ENCODE measurements at places on chromosomes 5 and 9.

DNA sequence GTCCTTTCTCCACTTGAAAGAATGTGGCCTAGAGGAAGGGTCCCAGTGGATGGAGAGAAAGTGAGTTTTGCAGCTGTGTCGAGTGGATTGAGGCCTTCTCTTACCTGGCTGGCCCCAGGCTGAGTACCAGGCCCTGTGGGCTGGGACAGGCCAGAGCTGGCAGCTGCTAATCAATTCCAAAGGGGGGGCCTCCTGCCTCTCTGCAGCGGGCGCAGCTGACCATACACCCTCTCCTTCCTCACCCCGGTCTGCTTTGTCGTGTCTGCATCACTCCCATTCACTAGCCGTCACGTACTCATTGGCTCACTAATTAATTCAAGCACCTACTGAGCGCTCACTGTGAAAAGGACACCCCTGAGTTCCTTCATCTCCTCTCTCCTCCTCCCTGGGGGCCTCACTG, 58.4 kb upstream of the PITX1 start:
- DNase-seq: no peak

GRCh38 chr9:134896834-134897583, 16.4 kb downstream of the FCN2 start:
- no peak for DNase-seq

DNA sequence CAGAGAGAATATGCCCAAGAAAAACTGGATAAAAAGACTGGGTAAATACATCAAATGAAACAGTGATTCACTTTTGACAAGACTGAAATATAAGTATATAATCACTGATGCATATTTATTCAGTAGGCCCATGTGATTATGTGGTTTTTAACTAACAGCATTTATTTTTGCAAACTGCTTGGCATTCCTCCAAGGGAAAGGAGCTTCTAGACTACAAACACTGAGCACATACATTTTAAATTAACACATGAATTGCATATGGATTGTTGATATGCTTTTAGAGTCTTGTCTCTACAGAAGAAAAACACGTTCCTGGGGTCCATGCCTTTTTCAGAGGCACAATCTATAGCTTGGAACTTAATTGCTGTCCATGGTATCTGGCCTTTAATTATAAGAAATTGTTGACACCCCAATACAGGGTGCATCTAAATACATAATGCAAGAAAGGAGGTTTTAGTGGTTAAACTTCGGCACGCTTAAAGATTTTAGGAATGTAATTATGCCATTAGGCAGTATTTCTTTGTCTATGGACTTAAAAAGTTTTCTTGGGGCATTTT, 6.9 kb upstream of the MEIKIN start:
- DNase-seq: no peak

GRCh38 chr9:79925326-79925725, 353.6 kb downstream of the TLE4 start:
- no peak for DNase-seq

DNA sequence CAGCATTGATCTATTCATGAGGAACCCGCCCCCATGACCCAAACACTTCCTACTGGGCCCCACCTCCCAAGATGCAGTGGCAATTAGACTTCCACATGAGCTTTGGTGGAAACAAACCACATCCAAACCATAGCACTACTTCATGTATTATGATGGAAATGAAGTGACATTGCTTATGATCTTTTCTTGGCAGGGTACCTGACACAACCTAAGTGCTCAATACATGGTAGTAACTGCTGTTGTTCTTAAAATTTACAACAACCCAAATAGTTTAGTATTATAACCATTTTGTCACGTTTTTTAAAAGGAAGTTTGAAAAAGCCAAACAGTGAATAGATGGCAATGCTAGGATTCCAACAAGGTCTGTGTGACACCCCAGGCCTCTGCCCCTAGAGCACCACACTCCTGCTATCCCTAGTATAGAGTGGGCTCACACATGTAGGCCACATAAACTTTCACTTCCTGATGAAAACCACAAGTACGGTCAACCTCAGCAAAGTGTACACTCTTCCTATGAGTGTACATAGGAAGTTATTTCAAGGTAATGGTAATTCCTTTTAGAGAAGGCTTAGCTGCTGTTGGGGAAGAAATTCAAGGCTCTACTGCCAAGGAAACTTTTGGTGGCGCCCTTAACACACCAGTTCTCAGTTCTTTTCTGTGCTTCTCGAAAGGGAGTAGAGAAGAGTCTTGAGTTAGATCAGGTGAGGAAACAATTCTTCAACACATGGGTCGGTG, 97.6 kb downstream of the ARSB start:
- no peak for DNase-seq

DNA sequence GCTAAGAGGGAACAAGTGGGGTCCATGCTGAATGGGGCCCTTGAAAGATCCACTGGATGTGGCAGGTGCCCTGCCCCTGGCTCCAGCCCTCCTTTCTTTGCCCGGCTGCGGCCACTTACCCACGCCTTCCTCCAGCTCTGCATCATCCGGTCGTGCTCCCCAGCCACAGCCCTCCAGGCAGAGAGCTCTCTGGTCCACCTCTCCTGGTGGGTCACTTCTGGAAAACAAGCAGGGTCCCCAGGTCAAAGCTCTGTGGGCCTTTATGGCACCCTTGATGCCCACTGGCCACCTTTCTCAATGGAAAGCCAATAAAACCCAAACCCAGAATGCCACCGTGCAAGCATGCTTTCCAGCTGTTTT, 45.0 kb downstream of the SECISBP2 start:
- no peak for DNase-seq

DNA sequence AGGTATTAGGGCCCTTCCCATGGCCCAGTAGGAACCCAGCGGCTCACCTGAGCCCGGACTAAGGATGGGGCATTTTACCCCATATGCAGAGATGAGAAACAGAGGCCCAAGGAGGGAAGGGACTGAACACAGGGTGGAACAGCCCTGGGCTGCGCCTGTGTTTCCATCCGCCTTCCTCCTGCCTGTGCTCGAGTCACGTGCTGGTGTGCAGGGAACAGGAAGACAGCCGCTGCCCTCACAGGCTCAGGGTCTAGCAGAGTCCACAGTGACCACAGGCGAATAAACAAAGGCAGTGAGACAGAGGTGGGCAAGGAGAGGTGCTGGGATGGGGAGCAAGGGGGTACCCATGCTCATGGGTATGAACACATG, 129.4 kb downstream of the C9orf50 start:
- no peak for DNase-seq
